ENCODE measurements at places on chromosomes 16 and 17.
A peak's percentile ranks its signal among the peaks of the same experiment; 100 is the strongest.

DNA sequence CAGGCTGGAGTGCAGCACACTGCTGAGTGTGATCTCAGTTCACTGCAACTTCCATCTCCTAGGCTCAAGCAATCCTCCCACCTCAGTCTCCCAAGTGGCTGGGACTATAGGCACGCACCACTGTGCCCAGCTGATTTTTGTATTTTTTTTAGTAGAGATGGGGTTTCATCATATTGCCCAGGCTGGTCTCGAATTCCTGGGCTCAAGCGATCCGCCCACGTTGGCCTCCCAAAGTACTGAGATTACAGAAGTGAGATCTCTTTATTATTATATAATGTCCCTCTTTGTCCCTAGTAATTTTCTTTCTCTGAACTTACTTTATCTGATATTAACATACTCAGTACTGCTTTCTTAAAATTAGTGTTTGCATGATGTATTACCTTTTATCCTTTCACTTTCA is 8.3 kb downstream of the CFAP97D1 start:
- no peak for DNase-seq

DNA sequence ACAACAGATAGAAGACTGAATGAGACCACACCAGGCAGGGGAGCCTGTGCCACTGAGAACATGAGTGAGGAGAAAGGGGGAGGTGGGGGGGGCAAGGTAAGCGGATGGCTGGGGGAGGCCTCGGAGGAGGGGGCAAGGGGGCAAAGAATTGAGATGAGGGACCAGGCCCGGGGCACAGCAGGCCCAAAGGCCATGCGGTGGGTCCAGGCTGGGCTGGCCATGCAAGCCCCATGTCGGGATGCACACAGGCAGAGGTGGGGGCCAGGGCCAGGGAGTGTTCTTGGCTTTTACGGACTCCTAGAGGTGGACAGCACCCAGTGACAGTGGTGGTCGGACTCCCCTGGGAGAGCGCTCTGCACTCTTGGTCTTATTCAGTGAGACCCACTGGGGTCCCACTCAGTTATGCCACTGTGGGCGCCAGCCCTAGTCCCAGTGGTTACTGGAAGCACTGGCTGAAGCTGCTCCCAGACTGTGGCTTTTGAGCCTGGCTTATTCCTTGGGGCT is 4.8 kb upstream of the MTHFSD start:
- no peak for DNase-seq

DNA sequence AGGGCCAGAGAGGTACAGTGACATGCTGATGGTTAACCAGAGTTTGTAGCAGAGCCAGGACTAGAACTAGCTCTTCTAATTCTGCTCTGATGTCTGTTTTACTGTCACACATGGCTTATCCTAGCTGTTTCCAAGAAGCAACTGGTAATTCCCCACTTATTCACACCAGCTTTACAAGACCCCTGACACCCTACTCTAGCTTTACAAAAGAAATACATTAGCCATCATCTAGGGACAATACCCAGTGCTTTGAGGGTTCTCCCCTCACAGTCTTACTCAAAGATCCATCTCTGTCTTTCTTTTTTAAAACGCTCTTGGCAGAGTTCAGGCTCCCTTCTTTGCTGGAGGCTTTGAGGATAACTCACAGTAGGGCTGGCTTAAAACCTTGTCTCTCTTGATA is 197.3 kb upstream of the PMFBP1 start:
- DNase-seq = no peak

DNA sequence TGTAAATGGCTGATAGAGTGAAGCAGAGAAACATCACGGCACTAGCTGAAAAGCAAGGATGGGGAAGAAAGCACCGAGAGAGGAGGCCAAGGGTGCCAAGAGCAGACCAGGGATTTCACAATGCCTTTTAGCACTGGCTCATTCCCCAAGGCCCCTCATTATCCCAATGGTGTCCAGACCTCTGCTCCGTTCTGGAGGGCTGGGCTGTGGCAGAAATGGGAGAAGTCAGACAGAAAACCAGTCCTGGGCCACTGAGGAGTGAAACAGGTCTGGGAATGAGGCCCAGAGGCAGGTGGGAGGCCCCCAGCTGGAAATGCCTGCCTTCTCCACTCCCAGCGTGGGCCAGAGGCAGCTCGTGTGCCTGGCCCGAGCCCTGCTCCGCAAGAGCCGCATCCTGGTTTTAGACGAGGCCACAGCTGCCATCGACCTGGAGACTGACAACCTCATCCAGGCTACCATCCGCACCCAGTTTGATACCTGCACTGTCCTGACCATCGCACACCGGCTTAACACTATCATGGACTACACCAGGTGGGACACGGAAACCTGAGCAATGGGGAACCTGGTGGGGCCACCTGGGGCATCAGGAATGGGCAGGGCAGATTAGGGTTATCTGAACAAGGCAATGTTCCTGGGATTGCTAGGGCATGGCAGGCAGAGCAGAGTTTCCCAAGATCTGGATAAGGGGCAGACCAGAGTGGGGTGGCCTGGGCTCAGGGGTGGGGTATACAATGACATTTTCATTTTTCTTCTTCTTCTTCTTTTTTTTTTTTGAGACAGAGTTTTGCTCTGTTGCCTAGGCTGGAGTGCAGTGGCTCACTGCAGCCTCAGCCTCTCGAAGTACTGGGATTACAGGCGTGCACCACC is 20.3 kb downstream of the ANKRD40 start:
- DNase-seq = no peak

GRCh38 chr17:39627712-39628516 is 1.2 kb downstream of the PPP1R1B start:
- peak; percentile 73 for DNase-seq

DNA sequence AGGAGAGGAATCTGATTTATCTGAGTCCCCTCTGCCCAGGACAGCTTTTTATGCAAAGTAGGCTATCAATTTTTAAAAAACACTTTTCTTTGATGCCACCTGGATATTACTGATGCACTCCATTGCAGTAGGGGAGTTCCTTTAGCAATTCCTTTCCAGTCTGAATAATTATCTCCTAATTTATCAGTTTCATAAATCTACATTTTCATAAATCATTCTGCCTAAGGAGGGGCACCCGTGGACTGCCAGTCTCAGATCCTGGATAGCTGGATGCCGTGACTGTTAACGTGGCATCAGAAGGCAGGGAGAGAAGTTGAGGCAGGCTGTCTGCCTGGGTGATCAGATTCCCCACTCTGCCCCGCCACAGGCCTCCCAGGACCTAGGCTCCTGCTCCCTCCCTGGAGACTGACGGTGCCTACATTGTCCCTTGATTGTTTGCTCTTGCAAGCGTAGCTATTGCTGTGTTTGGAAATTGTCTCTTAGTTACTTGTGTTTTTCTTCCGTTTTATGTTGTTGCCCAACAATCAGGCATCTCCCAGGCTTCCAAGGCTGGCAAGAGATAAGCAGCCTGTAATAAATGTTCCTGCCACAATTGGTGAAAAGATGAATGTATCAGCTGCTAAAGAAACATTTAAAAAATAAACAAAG is 75.2 kb downstream of the KATNIP start:
- peak; percentile 37 for DNase-seq

- no peak for DNase-seq
These were observed 165.8 kb downstream of the CHD9 start for GRCh38 chr16:53220585-53220984.

GRCh38 chr16:71364133-71364681 is 5.7 kb downstream of the CALB2 start:
- no peak for DNase-seq

GRCh38 chr17:3502466-3502865 is 26.7 kb downstream of the ASPA start:
- no peak for DNase-seq

DNA sequence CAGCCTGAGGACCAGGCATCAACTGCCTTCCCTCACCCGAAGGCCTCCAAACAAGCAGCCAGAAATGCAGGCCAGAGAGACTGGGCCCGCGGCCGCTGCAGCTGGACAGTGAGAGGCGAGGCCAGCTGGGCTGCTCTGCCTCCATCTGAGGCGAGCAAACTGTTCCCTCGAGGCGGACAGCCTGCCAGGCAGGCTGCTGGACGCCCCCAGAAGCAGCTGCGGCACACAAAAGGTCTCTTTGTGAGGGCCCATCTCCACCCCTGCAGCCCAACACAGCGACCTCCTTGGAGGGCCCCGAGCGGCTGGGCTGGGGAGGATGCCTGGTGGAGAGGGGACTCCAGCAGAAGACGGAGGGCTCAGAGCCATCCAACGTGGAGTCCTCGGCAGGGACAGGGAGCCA is 4.7 kb downstream of the CORO7 start:
- DNase-seq = no peak

- no peak for DNase-seq
These were observed 18.3 kb upstream of the HAS3 start for GRCh38 chr16:69087161-69087581.

GRCh38 chr17:73393962-73394361 is 82.2 kb upstream of the CDC42EP4 start:
- DNase-seq = no peak

GRCh38 chr16:25135254-25135878 is 23.8 kb downstream of the LCMT1 start:
- DNase-seq = peak; percentile 23

- DNase-seq = no peak
These were observed 19.2 kb downstream of the ZNF200 start for GRCh38 chr16:3215601-3216262.

DNA sequence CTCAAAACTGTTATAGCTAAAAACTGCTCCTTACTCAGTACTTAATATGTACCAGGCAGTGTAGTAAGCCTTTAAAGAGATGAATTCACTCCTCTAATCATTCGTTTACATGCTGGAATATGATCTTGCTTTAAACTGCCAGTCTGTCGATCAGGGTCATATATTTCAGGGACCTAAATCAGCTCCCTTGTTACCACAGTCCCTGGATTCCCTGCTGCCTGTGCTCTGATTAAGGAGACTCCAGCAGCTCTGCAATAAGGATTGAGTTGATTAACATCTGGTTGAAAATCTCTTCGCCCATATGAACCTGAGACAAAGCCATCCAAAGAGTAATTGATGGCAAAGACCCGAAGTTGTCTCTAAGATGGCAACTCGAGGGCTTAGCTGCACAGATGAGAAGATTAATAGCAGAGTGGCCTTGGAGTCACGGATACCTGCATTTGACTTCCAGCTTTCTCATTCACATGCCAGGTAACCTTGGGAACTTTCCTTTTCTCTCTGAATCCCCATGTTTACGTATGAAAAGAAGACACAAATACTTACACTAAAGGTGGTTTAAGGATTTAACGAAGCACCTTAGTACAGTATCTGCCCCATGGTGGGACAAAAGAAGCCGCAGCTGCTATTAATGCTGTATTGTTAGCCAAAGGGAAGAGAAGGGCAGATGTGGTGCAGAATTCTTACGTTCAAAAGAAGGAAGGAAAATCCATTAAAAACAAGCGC is 68.2 kb downstream of the VAT1L start:
- no peak for DNase-seq

- no peak for DNase-seq
These were observed 20.3 kb downstream of the PITPNA start for GRCh38 chr17:1542316-1542715.

GRCh38 chr17:1186923-1187771 is 7.4 kb upstream of the ABR start:
- peak; percentile 79 for DNase-seq

DNA sequence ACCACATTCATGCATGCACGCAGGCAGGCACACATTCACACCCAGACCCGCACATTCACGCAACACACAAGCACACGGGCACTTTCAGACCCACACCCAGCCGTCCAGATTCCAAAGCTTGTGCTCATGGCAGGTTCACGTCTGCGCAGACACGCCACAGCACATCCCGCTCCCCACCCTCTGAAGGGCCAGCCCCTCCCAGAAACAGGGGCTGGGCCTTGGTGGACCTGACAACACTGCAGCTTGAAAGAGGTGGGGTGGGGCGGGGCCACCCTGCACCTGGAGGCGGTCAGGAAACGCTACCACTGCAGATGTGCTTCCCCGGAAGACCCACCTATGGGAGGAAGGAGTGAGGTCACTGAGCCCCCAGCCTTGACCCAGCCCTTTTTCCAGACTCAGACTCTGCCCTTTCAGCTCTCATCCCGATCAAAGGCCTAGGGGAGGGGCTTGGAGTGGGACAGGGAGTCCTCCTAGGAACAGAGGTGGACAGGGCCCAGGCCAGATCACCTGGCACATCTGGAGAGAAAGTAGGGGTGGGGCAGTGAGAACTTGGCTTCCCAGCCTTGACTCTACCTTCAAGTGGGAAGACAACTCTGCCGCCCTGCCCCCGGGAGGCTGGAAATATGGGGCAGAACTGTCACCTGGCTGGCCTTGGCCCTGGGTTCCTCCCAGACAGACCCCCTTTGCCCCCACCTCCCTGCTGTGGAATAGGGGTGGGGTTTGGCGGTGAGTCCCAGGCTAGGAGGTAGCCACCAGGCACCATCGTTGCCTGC is 11.0 kb downstream of the P3H4 start:
- peak; percentile 88 for DNase-seq

DNA sequence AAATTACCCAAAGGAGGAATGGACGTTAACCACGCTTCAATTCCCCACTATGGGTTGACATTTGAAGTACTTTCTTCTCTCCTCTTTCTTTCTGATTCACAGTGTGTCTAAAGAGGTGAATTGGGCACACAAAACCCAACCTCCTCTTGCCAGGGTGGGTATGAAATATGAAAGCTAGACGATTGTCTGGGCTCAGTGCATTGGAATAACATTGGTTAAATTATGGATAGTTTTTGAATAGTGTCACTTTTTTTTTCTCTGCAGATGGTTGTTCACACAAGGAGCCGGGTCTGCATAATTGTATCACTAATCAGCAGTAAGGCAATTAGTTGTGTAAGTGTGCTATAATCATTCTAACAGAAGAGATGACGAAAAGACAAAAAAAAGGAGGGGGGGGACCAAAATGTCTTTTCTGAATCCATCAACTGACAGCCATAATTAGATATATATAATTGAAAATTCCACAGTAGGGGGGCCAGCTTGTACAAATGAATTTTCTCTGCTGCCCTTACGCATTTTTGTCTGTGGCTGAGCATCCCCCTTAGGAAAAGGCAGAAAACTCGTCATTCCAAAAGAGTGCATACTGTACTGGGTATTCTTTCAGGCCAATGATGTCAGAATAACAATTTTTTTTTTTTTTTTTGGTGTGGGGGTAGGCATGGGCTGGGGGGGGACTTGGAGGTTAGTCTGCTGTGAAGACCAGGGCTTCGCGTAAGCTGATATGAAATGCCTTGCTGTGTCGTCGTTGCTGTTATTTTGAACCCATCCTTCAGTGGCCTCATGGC is 307.5 kb upstream of the SALL1 start:
- no peak for DNase-seq

GRCh38 chr16:28001184-28001583 is 62.3 kb downstream of the GSG1L start:
- DNase-seq = no peak

GRCh38 chr16:70758786-70759185 is 42.2 kb downstream of the VAC14 start:
- DNase-seq = no peak

GRCh38 chr17:67015001-67015400 is 29.4 kb upstream of the CACNG1 start:
- no peak for DNase-seq

DNA sequence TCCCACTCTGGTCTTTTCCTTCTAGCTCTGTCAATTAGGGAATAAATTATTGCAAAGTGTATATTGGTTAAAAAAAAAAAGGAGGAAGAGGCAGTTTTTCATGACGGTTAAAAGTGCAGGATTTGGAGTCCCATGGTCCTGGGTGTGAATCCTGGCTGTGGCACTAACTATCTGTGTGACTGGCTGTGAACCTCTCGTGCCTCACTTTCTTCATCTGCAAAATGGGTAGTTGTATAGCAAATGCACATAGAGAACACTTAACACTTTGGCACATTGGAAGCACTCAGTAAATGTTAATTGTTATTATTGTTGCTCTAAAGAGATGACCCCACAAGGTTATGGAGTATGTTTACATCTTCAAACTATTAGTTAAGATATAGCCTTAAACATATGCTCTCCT is 10.5 kb upstream of the KRT23 start:
- no peak for DNase-seq
